ENCODE measurements at places on chromosomes 5 and 9. TPM values are rescaled to one million over a fixed set of nuclear protein-coding genes. Genes with fewer than 3 reads are reported as not detected.

Gene SLC6A3
- total RNA-seq: not detected

- H3K36me3 ChIP-seq: no peaks in the 10 kb centered on the region
- DNase-seq: no peak
- H3K4me3 ChIP-seq: no peak overlapping the region
- peaks cover 6% of the 10 kb centered on the region for H3K4me1 ChIP-seq
- no peak overlapping the region for H3K27ac ChIP-seq
Observed at GRCh38 chr5:112848116-112848811, 12.8 kb upstream of the SRP19 start.

DNA sequence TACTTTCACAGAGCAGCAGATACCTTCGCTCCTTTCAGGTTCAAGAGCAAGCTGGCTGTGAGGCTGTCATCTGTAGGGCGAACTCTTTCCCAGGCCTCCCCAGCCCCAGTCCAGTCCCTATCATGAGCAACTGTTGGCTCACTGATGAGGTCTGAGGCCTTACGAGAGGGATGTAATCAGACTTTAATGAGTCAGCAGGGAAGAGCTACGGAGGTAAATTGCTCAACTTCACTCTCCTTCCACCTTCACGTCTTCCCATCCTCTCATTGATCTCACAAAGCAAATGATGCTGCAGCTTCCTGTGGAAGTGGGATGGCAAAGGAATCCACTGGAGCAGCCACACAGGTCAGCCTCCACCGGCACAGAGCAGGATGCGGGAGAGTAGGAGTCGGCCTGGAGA is 130.7 kb upstream of the TBCA start:
- H3K36me3 ChIP-seq: no peaks in the 10 kb centered on the region
- H3K27me3 ChIP-seq: peaks cover 4% of the 10 kb centered on the region
- H3K4me1 ChIP-seq: no peaks in the 10 kb centered on the region
- DNase-seq: no peak
- no peak overlapping the region for H3K4me3 ChIP-seq

DNA sequence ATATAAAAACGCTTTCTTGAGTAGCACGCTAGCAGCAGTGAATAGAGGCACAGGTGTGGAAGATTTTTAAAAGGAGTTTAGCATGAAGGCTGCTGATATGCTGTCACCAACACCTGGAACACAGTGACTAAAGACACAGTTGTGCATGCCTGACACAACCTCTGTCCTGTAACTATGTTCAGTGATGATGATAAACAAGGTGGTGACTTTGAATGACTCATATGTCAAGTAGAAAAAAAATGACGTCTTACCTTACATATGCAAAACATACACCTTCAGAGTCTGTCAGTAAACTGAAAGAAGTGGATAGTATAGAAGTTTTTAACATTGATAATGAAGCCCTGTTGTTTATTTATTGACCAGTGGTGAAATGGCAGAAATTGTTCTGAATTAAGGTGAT is 66.2 kb upstream of the ADCY2 start:
- H3K36me3 ChIP-seq: no peaks in the 10 kb centered on the region
- no peak overlapping the region for H3K4me3 ChIP-seq
- no peaks in the 10 kb centered on the region for H3K27me3 ChIP-seq
- no peaks in the 10 kb centered on the region for H3K4me1 ChIP-seq
- no peak overlapping the region for H3K27ac ChIP-seq

GRCh38 chr9:81370650-81371049 is 318.7 kb downstream of the TLE1 start:
- H3K36me3 ChIP-seq: no peaks in the 10 kb centered on the region
- H3K27me3 ChIP-seq: no peaks in the 10 kb centered on the region
- H3K4me1 ChIP-seq: no peaks in the 10 kb centered on the region

DNA sequence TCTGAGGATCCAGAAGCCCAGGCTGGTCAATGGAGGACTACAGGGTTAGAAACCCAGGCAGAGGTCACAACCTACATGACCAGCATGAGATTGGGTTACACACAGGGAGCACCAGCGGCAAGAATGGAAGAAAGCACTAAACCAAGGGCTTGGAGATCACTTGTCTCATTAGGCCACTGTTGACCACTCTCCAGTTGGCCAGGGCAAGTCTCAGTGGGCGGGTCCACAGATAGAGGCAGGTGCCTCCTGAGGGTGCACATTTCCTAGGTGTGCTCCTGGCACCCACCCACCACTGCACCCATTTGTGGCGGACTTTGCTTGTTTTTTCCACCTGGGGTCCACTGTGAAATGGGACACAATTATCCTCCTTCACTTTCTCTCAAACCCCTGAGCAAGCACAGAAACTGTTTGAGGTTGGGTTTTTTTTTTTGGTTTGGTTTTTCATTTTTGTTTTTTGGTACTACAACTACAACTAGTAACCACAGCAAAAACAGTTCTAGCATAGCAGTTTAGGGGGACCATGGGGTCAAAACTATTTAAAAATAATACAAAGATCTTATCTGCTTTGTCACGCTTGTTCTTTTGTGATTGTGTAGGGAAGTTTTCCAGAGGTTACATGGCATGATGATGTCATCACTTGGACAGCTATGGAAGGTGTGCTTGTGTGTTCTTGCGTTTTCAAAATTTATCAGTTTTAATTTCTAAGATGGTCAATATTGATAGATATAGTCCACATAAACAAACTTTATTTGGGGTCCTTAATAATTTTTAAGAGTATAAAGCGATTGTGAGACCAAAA is 6.1 kb downstream of the NPR2 start:
- H3K4me1 ChIP-seq: peaks cover 24% of the 10 kb centered on the region
- no peak overlapping the region for H3K27ac ChIP-seq
- no peak overlapping the region for H3K4me3 ChIP-seq
- H3K36me3 ChIP-seq: no peaks in the 10 kb centered on the region
- DNase-seq: no peak
- H3K27me3 ChIP-seq: no peaks in the 10 kb centered on the region

Measured in activated T-cell treated with anti-CD3 and anti-CD28 coated beads, Interleukin-2, amount 50 U/mL, for 72 hours (primary cell).